Activated CD4-positive, alpha-beta T cell treated with anti-CD3 and anti-CD28 coated beads for 36 hours (primary cell): ENCODE measurements at places on chromosomes 16 and 17. TPM values are rescaled to one million over a fixed set of nuclear protein-coding genes. Genes with fewer than 3 reads are reported as not detected.

- DNase-seq: no peak
Observed at GRCh38 chr16:82195917-82196494, 26.0 kb upstream of the MPHOSPH6 start.

DNA sequence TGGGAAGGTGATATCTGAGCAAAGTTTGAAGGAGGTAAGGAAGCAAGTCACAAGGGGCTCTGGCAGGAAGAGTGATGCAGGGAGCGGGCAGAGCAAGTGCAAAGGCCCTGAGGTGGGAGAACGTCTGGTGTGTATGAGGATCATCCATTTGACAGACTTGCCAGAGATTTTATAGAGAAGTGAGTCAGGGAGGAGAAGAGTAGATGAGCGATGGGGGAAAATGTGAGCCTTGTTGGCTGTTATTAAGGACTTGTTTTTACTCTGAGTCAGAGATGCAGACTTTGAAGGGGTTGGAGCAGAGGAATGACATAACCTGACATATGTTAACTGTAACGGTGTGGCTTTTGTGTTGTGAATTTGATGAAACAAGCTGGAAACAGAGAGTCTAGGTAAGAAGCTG, 3.5 kb upstream of the CLEC10A start:
- no peak for DNase-seq

The MT1G gene
- 14.7 TPM for total RNA-seq

The HCRT gene
- total RNA-seq: not detected

- DNase-seq: no peak
Observed at GRCh38 chr17:53719229-53719628, 103.5 kb upstream of the KIF2B start.
